HuH-7.5 (cell line): ENCODE measurements at places on chromosomes 1 and 21.

DNA sequence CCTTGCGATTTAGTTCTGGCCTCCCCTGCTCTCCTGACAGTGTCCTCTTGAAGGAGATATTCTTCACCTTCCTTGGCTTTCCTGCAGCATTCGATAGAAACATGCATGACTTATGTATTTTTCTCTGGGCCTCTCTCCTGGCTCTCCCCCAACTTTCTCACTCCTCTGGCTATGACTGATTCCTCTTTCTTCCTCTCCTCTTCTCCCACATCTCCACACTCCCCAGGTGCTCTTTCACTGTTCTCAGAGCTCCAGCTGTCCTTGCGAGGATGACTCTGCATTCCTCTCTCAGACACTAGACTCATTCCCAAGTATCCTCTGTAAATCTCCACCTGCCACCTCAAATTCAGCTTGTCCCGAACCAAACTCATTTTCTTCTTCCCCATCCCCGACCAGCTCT, 18.0 kb downstream of the LRRC42 start:
- DNase-seq = no peak

DNA sequence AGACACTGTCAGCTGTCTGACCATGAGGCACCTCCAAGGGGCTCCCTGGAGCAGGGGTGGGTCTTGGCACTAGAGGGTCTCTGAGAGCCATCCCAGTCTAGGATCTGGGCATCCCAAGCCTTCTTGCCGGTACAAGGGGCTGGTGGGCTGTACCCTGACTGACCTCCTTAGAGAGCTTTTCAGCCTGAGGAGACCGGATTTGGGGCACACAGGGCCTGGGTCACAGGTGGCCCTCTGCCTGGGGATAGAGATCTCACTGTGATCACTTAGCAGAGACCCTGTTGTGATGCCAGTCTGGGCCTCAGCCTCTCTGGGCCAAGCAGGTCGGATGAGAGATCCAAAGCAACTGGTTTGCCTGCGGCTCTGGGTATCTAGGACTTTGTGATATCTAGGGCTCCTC, 227.2 kb downstream of the TRABD2B start:
- no peak for DNase-seq

DNA sequence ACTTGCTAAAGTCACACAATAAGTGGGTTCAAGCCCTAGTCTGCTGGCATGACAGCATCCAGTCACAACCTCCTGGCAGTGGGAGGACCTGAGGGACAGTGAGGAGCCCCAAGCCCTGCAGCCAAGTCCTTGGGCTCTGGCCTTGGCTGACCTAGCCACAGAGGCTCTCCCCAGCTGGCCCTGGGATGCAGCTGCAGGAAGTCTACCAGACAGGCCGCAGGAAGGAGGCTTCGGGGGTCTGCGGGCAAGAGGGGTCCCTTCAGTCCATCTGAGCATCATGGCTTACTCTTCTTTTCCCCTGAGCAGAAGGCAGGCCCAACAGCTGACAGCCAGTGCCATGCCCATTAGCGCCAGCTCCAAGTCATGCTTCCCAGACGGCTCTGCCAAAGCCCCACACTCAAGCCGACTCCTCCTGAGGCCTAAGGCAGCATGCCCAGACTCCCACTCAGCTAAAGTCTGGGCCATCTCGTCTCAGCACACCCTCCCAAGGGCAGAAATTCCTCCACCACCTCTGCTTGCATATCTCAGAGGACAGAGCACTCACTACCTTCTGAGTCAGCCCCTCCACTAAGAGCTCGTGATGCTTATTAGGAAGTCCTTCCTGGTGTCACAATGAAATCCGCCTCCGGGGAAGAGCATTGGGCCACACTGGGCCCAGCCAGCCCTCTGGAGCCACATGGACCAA, 20.1 kb downstream of the SLC1A7 start:
- no peak for DNase-seq

GRCh38 chr1:27971674-27972073, 11.9 kb downstream of the XKR8 start:
- no peak for DNase-seq

- no peak for DNase-seq
These were observed 24.2 kb downstream of the ARHGEF10L start for GRCh38 chr1:17563494-17564281.

DNA sequence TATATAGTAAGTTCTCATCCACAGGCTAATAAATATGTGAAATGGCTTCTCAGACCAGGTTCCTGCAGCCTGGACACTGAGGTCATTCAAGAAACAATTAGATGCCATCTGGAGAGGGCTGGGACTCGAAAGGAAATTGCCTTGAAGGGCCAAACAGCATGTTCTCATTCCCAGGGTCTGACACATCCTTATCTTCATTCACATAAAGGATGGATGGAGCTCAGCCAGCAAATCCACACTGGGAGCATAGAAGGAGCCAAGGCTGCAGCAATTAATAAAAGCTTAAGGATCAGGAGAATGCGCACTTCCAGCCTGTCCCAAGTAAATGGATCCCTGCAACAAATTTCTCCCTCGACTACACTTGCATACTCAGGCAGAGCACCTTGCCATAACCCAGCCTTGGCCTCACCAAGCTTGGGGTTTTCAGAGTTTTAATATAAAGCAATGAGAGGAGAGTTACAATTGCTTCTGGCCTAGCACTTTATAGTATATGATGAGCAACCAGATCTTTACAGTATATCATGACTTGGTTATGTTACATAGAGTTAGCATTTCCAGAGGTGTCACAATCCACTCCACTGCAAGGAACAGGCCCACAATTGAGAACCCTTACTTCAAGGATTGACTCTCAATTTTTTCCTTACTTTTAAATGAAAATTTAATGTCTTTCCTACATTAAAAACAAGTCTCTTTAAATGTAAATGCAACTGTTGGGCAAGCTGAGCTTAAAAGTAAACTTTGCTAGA, 55.9 kb downstream of the BCAR3 start:
- DNase-seq = no peak

- DNase-seq = no peak
These were observed 47.6 kb upstream of the MTR start for GRCh38 chr1:236747311-236747985.

DNA sequence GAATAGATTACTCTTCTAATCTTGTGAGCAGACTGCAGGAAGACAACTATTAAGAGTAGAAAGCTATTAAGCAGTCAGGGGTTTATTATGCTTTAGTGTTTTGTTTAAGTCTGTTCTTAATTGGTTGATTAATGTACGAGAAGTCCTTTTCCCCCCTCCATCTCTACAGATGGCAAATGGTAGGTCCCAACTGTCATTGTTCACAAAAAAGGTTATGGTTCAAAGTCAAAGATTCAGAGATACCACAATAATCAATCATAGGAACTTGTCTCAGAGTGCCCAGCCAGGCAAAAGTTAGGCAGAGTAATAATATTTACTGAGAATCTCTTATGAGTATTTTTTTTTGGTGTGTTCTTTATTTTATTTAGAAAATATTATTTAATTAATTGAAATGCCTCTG, 26.8 kb downstream of the NFIA start:
- DNase-seq = no peak

DNA sequence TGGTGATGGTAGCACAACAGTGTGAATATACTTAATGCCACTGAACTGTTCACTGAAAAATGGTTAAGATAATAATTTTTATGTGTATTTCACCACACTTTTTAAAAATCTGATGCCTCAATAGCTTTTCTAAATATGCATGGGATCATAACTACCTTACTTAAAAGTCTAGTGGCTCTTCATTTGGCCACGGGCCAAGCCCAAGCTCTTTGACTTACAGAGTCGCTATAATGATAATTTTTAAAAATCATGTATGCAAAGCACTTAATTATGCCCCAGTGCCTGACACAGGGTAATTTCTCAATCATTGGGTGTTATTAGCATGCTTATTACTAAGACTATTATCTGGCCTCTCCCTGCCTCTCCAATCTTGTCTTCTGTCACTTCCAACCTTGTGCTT, 7.6 kb upstream of the CNN3 start:
- DNase-seq = no peak

- no peak for DNase-seq
These were observed 418.7 kb upstream of the VAMP3 start for GRCh38 chr1:7352364-7352763.

DNA sequence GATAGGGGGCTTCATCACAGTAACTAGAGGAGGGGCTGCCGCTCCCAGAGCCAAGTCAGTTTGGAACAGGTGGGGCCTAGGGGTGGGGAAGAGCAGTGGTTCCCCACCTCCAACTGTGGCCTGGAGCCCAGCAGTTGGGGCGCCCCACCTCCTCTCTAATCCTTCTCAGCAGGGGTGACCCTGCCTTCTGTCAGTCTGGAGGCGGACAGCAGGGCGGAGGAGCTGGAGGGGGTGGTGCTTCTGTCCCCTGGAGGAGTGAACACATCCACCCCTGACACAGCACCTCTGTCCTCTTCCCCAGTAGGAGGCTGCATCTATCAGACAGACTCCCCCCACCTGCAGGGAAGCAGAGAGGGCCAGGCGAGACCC, 73.8 kb downstream of the MRPL37 start:
- DNase-seq = no peak

- DNase-seq = no peak
These were observed 29.1 kb downstream of the SERINC2 start for GRCh38 chr1:31441970-31442647.

DNA sequence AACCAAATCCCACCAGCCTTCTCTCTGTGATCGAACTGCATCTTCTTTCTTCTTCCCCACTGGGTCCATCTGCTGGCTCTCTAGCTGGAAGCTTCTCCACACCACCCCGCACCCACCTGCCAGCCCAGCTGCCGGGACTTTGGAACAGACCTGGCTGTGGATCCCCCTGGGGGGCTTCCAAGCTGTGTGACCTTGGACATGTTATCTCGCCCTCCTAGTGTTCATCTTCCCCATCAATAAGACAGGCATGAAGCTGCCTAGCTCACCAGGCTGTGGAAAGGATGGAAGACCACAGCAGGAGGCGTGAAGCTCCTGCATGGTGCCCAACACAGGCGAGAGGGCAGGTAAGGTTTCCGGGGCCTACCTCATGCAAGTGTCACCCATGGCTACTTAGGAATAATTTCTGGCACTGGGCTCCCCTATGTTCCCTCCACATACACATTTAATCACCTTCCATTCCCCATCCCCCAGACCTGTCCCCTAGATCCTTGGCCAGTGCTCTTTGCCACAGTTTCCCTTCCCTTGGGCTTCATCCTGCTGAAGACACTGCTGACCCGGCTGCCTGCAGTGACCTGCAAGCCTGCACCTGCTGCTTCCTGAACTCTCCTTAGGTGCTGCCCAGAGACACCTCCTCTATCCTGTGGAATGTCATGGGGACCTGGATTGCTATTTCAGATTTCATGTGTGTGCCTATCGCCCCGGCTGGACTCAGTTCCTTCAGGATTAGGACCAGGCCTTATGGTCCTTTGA, 13.2 kb upstream of the C2CD2 start:
- no peak for DNase-seq

GRCh38 chr1:3590951-3591865, 20.1 kb downstream of the MEGF6 start:
- no peak for DNase-seq

- no peak for DNase-seq
These were observed 582.4 kb downstream of the PLA2G4A start for GRCh38 chr1:187411118-187411517.

DNA sequence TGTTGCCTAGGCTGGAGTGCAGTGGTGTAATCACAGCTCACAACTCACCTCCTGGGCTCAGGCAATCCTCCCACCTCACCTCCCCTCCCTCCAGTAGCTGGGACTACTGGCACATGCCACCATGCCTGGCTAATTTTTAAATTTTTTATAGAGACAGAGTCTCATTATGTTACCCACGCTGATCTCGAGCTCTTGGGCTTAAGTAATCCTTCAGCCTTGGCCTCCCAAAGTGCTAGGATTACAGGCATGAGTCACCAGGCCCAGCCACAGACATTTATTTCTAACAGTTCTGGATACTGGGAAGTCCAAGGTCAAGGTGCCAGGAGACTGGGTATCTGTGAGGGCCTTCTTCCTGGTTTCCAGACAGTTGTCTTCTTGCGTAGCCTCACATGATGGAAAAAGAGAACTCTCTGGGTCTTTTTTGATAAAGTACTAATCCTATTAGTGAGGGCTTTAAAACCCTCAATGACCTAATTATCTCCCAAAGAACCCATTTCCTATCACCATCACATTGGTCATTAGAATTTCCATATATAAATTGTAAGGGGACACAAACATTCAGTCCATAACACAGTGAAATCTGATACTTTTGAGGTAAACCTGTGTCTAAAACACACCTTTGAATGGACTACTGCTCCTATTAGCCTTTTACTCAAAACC, 67.9 kb downstream of the PHACTR4 start:
- DNase-seq = no peak

- no peak for DNase-seq
These were observed 22.0 kb upstream of the SLC26A9 start for GRCh38 chr1:205965036-205965884.

GRCh38 chr1:203954788-203955552, 93.6 kb downstream of the SNRPE start:
- no peak for DNase-seq

DNA sequence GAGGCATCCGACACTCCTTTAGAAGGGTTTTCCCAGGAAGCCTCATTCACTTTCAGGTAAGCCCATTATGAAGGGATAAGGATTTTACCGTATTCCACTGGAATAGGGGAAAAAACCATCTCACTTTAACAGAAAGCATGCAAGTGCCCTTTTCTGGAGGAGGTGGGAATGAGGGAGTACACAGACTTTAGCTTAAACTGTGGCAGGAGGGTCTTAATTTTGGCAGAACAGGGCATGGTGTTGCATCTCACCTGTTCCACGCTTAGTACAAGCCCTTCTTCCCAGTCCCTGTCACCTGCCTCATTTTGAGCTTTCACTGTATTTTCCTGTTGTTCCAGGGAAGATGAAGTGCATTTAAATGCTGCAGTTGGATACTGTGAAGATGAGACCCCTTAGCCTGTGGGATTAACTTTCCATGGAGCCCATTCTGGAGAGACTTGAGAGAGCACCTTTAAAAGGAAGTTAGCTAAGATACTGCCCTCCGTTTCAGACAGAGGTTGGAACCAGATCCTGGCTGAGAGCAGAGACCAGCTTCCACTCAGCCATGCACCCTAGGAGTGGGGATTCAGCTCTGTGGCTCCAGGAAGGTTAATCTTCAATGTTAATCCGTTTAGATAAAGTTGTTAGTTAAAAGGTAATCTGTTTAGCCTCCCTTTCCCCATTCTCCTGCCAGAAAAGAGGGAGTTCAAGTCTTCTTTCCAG, 42.6 kb downstream of the PBX1 start:
- DNase-seq = no peak

GRCh38 chr1:31483012-31483946, 70.3 kb downstream of the SERINC2 start:
- DNase-seq = no peak

DNA sequence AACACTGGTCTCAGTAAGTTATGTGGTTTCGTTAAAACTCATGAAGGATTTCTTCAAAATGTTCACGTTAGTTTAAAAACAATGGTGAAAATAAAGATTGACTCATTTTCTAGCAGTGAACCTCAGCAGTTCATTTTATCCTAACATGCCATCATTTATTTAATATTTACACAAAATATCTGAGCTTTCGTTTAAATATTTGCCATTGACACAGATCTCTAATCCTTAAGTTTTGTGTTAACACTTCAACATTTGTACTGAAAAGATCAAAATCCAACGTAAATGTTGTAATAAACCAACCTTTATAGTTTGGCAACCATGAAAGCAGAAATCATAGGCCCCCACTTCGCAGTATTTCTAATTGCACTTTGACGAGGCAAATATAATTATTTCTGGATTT, 1129.5 kb downstream of the PLA2G4A start:
- DNase-seq = no peak
